ENCODE measurements at places on chromosomes 3 and 15.

- DNase-seq, result no peak
Measured at GRCh38 chr15:68880382-68880781, 49.9 kb upstream of the SPESP1 start.

- DNase-seq, result no peak
Measured at GRCh38 chr3:31390466-31390865, 142.3 kb upstream of the STT3B start.

DNA sequence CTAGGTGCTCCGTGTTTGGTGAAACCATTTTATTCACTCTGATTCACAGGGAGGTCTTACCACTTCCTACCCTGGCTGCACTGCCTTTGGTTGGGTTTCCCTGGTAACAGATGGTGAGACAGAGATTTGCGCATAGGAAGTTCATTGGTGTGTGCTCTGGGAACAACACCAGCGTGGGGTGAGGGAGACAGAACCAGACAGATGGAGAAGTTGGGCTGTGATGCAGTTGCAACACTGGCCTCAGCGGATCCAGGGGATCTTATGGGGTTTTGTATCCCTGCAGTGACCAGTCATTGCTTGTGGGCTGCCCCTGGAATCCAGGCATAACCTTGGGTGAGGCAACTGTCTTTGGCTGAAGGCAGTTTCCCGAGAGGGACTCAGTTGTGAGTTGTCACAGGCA, 12.5 kb upstream of the IL16 start:
- DNase-seq, result no peak

DNA sequence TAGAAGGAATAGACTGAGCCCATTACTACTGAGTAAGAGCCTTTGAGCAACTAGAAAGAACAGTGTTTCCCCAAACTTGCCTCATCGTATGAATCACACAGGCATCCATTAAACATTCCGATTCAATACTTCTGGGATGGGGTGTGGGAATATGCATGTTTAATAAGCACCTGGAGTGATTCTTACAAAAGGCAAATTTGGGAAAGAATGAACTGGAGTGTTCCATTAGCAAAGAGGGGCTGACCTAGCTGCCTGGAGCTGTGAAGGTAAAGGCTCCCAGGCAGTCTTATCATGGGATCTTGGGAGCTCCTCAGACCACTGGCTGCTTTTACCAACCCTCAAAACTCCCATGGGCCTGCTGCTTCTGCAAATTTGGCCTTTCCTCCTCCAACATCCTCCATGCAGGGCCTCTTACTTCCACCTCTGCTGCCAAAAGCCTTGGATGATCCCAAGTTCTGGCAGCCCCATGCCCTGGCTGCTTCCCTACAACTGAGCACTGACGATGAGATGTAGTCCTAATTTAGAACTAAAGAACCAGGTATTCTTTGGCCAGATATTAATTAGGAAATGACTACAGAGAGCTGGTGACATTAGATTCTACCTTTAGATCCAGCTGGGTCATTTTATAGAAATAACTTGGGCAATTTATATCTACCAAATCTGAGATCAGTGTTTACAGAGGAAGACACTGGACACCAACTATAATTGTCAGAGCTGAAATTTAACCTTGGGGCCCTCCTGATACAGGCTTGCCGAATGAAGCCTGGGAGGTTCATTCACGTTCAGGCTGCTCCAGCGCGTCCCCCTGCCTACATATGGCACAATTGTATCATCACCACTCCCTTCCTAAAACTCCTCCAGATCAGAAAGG, 11.2 kb upstream of the HOMER2 start:
- no peak for DNase-seq

- DNase-seq, result no peak
Measured at GRCh38 chr3:60301142-60301541, 950.1 kb downstream of the FHIT start.

DNA sequence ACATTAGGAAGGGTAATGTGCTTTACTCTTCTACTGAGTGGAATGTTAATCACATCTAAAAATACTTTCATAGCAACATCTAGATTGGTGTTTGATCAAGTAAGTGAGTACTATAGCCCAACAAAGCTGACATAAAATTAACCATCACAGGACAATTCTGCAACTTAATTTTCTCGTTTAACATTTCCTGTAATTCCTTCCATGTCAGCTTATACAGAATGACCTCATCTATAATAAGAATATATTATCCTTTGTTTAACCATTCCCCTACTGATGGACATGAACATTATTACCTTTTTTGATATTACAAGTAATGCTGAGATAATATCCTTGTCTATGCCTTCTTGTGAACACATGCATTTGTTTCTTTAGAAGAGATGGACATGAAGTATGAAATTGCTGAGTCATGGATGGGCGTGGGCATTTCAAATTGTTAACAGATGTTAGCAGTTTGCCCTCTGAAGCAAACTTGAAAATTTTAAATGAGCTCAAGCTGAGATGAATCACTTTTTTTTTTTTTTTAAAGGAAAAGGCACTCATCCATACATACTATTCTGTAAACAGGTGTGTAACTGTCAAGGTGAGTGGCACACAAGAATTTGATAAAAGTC, 85.1 kb downstream of the OXNAD1 start:
- DNase-seq, result no peak

DNA sequence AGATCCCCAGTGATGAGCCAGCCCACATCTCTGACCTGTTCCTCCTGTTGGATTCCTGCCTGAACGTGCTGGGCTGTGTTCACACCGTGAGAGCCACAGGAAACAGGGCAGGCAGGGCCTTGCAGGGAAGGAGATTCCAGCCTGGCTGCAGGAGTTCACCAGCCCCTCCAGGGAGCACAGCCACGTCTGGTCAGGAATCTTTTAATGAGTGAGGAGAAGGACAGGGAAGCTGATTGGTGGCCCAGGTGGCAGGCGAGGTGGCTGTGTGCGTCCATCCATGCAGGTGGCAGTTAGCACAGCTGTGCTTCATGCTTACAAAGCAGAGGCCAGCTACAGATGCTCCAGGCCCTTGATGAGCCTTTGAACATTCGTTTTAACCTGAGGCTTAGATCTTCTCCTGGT, 10.5 kb downstream of the LRRK1 start:
- peak; percentile 59 for DNase-seq

GRCh38 chr15:74835312-74835823, 7.6 kb downstream of the ULK3 start:
- no peak for DNase-seq

- DNase-seq, result no peak
Measured at GRCh38 chr15:86905625-86906256, 826.1 kb downstream of the AGBL1 start.

GRCh38 chr3:192501401-192501800, 225.9 kb downstream of the FGF12 start:
- no peak for DNase-seq

DNA sequence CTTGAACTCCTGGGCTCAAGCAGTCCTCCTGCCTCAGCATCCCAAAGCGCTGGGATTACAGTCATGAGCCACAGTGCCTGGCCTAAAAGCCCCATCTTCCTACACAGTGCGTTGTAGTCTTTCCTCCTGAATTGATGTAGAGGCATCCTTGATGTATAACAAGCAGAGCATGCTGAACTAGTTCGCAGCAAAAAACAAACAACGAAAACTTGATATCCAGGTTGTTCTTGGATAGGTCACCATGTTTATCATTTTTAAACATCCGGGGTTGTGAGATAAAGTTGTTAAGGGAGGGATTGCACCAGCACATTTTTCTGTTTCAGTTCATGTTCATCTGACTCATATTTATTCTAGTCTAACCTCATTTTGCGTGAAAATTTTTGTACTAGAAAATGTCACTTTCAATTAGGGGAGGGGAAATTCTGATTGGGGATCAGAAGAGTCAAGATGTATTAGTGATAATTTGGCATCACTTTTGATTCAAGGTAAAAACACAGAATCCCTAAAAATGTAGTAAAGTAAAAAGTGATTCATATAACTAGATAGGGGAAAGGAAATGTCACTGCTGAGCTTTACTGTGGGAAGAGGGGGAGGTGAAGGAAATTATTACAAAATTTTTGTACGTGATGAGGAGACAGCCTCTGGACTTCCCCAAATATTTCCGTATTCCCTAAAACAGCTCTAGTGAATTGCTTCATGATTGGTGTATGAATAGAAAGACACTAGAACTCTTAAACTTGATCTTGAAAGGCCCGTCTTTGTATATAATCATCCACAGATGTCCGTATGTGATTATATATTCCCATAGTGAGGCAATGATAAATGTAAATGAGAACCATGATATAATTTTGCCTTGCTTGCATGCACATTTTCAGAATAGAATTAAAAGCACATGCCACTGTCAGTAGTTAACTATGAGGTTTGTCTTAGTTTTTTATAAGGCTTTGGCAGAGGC, 22.9 kb downstream of the RAB8B start:
- no peak for DNase-seq

GRCh38 chr15:76517910-76518309, 181.3 kb downstream of the ISL2 start:
- no peak for DNase-seq

GRCh38 chr15:92877416-92877815, 22.7 kb upstream of the CHD2 start:
- DNase-seq, result no peak

DNA sequence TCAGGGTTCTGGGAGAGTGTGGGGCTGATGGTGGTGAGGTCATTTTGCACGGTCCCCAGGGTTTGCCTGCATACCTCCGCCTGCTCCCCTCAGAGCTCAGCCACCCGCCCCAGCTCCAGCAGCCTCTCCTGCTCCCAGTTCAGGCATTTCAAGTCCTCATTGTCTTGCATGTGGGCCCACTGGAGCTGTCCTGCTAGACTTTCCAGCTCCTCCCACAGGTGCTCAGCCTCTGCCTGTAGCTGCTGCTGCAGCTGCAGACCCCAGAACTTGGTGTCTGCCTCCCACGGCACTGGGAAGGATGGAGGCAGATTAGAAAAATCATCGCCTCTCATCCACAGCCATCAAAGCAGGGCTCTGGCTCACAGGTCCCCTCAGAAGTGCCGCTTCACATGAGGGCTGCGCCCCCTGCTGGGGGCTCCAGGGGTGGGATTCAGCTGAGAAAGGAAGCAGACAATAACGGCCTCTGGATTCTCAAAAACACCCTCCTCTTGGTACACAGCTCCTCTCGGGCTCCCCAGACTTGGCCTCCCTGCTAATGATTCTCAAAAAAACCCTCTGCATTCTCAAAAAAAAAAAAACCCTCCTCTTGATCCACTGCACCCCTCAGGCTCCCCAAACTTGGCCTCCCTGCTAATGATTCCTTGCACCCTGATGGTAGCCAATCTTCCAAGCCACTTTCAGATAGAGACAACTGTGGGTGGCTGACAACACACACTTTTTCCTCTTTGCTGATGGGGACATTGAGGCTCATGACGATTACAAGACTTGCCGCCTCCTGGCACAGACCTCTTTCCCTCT, 89.3 kb upstream of the C2CD4B start:
- peak; percentile 52 for DNase-seq

- DNase-seq, result no peak
Measured at GRCh38 chr15:50543556-50543955, 2.9 kb downstream of the USP50 start.

- no peak for DNase-seq
Measured at GRCh38 chr3:64185436-64185835, 39.8 kb downstream of the PRICKLE2 start.

GRCh38 chr3:138717348-138717747, 108.8 kb downstream of the FAIM start:
- DNase-seq, result no peak
